ENCODE measurements at places on chromosomes 2 and 18.

- DNase-seq: no peak
Measured at GRCh38 chr2:37306024-37306423, 18.6 kb downstream of the PRKD3 start.

DNA sequence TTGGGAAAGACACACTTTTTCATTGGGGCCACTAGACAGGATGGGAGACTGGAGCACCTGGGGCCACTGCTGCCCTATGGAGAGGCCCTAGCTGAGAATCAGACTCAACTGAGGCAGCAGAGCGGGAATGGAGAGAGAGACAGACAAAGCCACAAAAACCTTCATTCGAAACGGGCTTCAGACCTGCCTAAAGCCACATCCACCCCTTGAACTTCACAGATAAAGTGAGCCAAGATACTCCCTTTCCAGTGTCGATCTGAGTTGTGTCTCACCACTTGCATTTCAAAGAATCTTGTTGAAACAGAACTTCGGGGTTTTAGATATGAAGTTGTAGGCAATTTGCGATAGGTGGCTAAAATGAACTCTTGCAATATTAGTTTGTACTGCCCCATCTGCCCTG, 11.3 kb upstream of the LDLRAD4 start:
- DNase-seq: no peak

DNA sequence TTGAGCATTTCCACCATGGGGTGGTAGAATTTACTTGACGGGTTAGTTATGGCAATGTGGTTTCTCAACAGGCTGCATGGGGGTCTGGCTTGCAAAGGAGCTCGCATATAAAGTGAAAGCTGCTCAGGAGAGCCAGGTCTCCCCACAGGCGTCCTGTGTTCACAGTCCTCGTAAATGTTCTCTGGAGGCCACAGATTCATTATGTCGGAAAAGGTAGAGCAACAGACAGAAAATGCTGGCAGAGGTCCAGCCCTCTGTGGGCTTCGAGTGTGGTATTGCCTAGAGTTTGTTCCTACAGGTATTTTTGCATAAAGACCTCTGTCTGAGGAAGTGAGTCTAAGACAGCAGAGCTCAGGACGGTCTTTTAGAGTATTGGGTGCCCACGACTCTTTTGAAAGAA, 96.4 kb downstream of the CDCA7 start:
- no peak for DNase-seq

DNA sequence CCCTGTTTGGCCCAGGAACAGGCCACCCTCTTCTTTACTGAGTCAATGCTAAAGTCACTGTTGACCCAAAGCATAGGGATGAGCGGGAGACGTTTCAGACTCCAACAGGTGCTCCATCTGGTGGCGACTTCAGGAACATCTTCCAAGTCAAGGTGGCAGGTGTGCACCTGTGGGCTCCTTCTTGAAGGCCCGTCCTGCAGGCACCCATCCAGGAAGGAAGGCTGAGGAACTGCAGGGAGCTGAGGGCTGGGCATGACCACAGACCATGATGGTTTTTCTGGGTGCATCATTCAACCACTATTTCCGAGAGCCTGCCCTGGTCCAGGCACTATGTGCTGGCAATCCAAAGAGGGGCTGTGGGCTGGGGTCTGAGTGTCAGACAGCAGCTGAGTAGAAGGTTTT, 142.8 kb downstream of the NDUFA10 start:
- DNase-seq: peak; percentile 43

DNA sequence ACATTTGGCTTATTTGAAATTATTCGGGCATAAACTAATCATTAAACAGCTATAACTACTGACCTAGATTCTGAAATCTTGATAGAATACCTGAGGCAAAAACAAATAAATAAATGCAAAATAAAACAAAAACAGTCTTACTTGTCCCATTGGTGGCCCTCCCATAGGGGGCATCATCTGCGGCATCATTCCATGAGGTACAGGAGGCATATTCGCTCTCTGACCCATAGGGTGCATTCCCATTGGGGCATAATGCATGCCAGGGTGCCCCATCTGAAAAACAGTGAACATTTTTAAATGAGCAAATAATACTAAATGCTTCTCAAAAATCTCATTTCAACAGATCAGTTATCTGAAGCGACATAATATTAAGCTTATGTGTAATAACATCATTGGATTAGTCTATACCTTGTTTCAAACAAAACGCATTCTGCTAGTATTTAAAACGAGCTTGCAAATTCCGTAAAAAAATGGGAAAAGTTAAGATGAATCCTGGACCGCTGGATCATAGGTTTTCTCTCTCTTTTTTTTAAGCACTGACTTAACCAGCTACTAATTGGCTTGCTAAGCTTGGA, 1.3 kb downstream of the PRPF40A start:
- peak; percentile 76 for DNase-seq

DNA sequence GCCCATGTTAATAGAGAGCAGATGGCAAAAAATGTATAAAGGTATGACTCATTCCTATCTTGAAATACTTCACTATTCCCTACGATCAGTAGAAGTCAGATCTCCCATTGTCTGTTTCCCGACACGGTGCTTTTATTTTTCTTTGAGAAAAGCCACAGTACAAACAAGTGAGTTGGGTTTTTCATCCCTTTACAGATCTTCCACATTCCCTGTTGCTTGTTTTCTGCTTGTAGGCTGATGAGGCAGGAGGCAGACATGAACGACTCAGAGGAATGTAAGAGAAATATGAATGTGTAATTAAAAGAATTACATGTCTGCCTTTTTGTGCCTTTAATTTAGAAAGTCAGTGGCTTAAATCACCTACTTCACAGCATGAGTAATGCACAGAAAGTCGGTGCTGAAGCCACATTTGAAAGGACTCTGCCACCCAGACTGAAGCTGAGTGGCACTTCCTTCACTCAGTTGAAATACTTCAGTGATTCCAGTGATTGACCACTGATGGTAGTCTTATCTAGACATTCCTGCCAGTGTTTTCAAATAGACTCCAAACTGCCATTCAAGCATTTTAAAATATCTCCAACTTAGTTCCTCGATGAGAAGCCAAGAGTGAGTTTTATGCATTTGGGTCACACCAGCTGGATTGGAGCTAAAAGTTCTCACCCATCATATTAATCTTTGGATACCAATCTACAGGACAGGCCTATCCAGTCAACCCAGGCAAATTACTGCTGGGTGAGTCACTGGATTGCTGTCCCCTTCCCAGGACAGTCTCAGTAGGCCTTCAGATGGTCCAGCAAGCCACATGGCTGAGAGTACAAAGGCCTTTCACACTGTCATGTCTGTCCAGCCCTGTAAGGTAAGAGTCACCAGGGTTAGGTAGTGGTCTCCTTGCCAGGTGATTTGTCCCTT, 79.0 kb downstream of the COLEC12 start:
- DNase-seq: no peak

DNA sequence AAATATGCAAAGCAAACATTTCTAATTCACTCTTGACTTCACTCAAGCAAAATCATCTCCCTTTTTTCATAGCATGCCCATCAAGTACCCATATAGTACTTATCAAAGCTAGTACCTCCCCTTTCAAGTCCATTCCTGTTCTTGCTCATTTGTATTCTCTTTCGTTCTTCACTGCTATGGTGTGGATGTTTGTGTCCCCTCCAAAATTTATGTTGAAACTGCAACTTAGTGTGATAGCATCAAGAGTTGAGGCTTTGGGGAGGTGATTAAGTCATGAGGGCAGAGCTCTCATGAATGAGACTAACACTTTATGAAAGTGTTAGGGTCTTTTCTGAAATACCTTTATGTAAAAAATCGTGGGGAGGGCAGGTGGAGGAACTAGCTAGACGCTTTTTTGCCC, 52.9 kb downstream of the RNU4ATAC start:
- no peak for DNase-seq

GRCh38 chr2:73033766-73034381, 37.6 kb downstream of the SFXN5 start:
- DNase-seq: no peak

DNA sequence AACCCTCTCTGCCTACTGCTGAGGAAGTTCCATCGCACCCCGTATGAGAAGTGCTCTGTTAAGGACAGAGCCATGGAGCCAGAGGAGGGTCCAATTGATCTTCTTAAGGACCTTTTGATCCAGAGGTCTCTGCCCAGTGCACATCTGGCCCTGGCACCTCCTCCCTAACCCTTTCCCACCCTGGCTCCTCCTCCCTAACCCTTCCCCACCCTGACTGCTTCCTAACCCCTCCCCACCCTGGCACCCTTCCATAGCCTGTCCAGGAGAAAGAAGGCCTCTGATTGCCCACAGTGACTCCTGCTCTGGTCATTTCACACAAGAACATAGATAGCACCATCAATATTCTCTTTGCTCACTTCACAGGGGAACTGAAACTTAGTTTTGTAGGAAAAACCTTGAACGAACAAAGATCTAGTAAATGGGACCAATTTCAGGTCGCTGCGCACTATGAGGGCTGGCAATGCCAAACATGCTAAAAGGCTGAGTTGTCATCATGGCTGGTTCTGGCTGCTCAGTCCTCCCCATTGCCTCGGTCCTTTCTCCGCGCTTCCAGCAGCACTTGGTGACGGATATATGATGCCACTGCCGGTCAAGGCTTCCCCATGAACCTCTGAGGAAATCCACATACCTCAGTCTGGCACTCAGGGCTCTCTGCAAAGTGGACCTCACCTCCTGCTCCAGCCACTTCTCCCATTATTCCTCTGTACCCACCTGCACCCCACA, 49.2 kb downstream of the PKDCC start:
- DNase-seq: no peak

DNA sequence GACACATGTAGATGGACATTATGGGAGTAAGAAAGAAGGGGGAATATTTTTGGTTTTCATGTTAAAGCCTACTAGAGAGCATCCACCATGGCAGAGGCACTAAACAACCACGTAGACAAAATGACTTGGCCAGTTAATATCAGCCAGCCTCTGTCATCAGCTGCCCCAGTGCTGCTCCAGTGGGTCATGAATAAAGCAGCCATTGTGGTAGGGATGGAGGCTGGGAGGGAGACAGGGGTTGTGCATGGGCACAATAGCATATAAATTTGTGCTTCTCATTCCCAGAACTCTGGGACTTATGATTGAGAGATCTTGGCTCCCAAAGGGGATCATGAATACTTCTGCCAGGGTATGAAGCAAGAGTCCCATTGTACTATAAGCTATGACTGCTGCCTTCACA, 31.1 kb upstream of the CXCR4 start:
- no peak for DNase-seq

- DNase-seq: no peak
Measured at GRCh38 chr2:165686800-165687199, 107.2 kb downstream of the GALNT3 start.

DNA sequence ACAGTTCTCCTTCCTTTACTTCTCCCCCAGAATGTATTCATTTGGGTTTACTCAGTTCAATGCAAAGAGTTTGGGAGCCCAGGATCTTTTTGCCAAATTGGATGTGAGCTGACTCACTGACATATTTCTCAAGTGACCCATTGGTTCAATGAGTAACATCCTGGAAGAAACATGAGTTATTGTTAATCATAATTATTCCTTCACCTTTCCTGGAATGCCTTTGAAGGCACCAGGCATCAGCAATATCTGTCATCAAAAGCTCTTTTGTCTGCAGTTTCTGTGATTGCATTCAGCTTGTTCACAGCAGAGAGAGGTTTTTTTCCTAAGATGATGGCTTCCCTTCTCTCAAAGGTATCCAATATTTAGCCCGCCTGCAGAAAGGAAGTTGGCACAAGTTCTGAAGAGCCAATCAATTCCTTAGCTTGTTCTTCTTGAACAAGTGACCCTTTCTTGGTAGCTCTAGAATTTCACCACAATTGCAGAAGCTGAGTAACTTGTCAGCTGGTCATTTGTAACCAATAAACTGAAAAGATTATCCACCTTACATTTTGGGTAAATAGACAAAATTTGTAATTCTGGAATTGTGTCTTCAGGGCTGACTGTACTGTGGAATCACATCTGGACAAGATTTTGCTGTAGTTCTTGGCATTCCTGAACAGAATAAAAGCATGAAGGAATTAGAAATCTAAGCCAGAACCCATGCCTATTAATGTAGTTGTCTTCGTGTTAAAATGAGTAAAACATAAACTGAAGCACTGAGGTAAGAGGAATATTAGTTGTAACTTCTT, 72.2 kb upstream of the TMEM17 start:
- no peak for DNase-seq

GRCh38 chr2:37775908-37776250, 104.4 kb upstream of the CDC42EP3 start:
- DNase-seq: no peak

GRCh38 chr2:174120346-174120745, 128.0 kb downstream of the OLA1 start:
- DNase-seq: no peak

DNA sequence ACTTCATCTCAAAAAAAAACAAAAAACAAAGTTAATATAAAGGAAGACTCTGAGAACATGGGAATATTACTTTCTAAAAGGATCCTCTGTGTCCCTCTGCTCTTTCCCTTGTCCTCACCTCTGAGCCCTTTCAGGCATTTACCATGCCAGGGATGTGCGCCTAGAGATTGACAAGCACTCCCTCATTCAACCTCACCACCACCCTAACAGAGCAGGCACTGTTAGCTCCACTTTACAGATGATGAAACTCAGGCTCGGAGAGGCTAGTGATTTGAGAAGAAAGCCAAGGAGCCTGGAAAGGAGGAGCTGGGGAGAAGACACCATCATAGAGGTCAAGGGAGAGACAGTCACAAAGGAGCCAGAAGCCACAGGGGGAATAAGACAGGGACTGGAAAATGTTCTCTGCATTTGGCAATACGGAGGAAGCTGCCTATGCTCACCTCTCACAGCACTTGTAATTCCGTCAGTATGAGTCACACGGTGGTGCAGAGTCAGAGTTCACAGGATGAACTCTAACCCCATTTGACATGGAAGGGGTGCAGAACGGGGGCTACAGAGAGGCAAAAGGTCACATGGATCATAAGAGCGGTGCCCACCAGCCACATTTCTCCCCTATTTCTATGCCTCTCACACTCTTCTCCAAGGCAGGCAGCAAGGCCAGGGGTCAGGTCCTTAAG, 101.8 kb upstream of the NFU1 start:
- no peak for DNase-seq

DNA sequence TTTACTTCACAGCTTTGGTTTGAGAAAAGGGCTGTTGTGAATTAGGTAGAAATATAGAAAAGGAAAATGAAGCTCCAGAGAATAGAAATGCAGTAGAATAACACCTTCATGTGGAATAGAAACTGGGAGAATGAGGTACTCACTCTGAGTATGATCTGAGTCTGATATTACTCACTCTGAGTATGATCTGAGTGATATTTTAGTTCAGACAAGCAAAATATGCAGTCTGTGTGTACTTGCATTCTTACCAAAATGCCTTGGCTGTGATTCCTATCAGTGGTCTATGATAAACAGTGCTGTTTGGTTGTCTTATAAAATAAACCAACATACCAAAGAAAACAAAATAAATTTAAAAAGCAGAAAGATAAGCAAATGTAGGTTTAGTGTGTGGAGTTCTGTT, 487.6 kb downstream of the THSD7B start:
- no peak for DNase-seq

DNA sequence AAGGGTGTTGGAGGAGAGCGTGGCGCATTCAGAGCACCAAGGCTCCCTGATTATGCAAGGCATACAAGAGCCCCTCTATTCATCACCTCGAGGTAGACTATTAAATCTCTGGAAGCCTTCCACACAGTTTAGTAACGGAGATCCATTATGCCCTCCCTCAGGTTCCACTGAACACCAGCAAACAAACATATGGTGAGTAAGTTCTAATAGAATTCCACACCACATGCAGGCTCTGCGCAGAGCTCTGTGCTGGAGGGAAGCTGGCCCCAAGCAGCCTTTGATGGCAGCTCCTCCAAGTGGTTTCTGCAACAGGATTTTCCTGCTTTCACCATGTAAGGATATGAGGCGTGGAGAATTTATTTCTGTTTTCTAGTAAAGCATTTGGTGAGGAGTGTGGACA, 238.6 kb downstream of the C1D start:
- DNase-seq: no peak

- no peak for DNase-seq
Measured at GRCh38 chr18:58915006-58915799, 50.5 kb downstream of the ZNF532 start.
